ENCODE measurements at places on chromosomes 7 and 10.

GRCh38 chr10:89702121-89702480 is 711 bp downstream of the KIF20B start:
- DNase-seq: peak; percentile 42

GRCh38 chr10:86392723-86393094 is 26.1 kb upstream of the GRID1 start:
- no peak for DNase-seq

DNA sequence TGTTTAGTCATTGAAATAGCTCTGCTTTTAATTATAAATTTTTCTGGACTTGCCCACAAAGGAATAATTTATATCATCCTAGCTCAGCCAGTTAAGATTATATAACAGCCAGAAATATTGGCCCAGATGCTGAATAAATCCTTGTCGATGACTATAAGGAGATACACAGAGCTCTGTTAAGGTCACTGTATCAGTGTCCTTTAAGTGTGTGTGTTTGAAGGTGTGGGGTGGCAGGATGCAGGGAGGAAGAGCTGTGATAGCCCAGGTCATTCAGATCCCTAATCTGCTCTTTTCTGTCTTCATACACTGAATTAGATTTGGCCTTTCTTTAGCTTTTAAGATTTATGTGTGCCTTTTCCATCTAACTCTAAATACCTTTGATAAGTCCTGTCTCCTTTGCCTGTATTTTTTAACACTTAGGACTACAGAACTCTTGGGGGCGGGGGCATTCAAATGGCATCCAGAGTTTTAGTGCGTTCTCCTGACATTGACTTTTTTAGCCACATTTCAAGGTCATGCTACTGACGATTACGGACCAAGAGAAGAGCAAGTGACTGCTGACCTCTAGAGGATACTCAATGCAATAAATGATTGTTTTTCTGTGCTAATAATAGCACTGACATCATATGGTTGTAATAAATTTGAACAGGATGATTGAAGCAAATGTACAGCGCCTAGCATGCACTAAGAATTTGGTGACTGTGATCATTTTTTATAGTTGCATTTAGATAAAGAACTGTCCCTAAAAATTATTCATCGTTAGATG is 172.3 kb downstream of the CACNB2 start:
- DNase-seq: peak; percentile 36

DNA sequence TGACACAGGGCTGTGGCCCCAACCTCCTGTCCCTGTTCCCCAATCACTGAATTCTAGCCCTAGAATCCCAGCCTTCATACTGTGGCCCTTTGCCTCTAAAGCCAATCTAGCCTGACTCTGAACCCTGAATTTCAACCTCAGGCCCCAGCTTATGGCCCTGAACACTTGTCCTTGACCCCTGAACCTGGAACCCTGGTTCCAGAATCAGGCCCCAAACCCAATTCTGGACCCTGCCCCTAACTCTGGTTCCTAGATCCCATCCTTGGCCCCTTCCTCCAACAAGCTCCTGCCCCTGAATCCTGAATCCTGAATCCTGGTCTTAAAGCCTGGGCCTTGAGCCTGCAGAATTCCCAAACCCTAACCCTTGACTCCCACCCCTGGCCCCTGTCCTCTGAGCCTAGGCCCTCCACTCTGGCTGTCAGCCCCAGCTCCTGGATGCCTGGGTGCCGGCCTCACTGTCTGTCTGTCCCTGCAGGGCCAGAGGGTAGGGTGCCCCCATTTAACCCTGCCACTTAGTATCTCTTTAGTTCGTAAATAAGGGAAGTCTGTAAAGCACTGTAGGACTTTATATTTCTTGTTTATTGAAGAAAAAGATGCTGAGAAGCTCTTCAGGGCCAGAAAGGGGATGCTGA is 1.3 kb downstream of the INPP5A start:
- DNase-seq: no peak

GRCh38 chr10:49643241-49644034 is 29.6 kb downstream of the CHAT start:
- no peak for DNase-seq

GRCh38 chr10:75407224-75407712 is 5.7 kb upstream of the ZNF503 start:
- DNase-seq: no peak

- no peak for DNase-seq
These were observed 44.9 kb upstream of the ZNF32 start for GRCh38 chr10:43693602-43694001.

GRCh38 chr7:143314127-143314526 is 1.8 kb upstream of the CLCN1 start:
- no peak for DNase-seq

- DNase-seq: no peak
These were observed 45.1 kb downstream of the RPS24 start for GRCh38 chr10:78078539-78079330.

GRCh38 chr7:106775552-106775936 is 89.5 kb upstream of the PIK3CG start:
- peak; percentile 75 for DNase-seq

GRCh38 chr7:43311052-43311451 is 198.6 kb downstream of the HECW1 start:
- DNase-seq: no peak

- no peak for DNase-seq
These were observed 107.5 kb downstream of the FOXP2 start for GRCh38 chr7:114522081-114522480.

GRCh38 chr10:35396560-35397434 is 60.5 kb downstream of the CCNY start:
- DNase-seq: no peak

GRCh38 chr7:11706666-11707605 is 125.1 kb downstream of the THSD7A start:
- DNase-seq: no peak

- peak; percentile 42 for DNase-seq
These were observed 5.6 kb downstream of the IL6 start for GRCh38 chr7:22732556-22733126.

DNA sequence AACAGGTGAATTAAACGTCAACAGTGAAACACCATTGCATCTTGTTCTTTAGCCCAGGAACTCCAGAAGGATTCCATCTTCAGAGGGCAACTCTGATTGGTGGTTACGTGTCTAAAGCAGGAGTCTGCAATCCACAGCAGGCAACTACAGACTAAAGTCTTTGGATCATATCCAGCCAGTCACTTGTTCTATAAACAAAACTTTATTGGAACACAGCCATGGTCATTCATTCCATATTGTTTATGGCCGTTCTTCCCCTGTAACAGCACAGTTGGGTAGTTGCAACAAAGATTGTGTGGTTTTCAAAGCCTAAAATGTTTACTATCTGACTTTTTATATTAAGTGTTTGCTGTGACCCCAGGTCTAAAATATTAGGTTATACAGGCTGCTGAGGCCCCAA is 94.7 kb upstream of the IMMP2L start:
- DNase-seq: no peak

DNA sequence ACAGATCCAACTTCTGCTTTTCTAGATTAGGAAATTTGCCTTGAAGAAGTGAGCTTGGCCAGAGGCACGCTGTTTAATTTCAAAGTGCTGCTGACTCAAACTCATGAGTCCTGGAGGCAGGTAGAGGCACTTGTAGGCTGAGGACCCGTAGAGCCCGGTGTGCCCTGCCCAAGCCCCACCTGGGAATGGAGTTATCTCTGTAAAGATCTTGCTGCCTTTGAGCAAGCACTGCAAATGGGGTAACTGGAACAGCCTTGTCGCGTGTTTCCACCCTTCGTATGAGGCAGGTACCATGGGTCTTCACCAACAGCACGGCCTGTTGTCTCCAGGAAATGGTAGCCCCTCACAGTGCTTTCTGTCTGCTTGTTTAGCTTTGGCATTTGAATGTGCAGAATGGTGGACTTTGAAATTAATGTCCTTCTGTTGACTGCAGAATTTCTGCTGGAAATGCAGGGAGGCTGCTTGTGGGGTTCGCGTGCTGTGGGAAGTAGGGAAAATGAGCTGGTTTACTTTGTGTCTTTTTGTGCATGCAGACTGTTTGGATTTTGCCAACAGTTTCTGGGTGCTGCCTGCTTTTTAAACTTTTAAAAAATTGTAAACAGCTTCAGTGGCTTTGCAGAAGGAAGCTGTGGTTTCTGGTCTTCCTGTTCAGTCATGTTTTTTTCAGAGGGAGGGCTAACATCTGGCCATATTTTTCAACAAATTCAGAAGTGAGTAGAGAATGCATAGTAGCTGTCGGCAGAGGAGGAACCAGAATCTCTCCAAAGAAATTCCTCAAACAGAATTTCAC is 27.2 kb downstream of the CCM2 start:
- DNase-seq: no peak

GRCh38 chr10:107914450-107915214 is 750.1 kb upstream of the SORCS1 start:
- DNase-seq: peak; percentile 20

DNA sequence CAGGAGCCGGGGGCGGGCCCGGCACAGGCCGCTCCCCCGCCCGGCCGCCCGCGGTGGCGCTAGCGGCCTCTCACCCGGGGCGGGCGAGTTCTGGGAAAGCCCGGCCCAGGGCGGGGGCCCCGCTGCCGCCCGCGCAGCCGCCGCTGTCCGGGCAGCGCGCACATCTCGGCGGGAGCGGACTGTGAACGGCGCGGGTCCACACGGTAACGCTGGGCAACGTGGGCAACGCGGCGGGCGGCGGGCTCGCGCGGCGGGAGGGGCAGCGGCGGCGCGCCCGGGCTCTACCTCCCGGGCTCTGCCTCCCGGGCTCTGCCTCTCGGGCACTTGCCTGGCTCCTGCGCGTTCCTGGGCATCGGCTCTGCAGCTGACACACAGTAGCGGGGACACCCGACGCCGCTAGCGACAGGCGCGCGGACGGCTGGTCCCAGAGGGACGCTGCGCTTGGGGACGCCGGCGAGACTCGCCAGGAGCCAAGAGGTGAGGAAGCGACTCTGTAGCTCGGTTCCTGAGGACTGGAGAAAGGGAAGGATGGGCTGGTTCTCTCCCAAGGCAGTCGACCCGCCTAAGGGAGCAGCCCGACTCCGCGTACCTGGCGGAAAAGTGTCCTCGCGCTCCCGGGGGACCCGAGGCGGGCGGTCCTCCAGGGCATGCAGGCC is at the start of gene PLCE1:
TSS of gene PLCE1 (plus strand) at position 150 of the 656 bp plus-strand sequence. CDS start 37,116 bp downstream, outside the sequence.
- peak; percentile 58 for DNase-seq

DNA sequence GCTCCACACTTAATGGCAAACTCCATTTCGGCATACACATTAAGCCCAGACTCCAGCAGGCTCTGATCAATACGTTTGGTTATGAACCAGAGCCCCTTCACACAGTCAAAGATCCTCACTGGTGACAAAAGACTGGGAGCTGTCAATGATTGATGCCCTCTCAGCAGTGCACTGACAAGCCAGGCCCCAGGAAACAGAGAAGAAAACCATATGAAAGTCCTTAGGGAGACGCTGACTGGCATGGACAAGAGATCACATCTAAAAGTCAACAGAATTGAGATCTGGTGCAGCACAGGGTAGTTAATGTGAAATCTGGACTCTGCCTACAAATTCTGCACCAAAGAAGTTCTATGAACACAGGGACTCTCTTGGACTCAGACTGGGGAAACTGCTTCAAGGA is 600.9 kb upstream of the NRP1 start:
- no peak for DNase-seq

- no peak for DNase-seq
These were observed 551.8 kb downstream of the SORCS3 start for GRCh38 chr10:105192861-105193260.

DNA sequence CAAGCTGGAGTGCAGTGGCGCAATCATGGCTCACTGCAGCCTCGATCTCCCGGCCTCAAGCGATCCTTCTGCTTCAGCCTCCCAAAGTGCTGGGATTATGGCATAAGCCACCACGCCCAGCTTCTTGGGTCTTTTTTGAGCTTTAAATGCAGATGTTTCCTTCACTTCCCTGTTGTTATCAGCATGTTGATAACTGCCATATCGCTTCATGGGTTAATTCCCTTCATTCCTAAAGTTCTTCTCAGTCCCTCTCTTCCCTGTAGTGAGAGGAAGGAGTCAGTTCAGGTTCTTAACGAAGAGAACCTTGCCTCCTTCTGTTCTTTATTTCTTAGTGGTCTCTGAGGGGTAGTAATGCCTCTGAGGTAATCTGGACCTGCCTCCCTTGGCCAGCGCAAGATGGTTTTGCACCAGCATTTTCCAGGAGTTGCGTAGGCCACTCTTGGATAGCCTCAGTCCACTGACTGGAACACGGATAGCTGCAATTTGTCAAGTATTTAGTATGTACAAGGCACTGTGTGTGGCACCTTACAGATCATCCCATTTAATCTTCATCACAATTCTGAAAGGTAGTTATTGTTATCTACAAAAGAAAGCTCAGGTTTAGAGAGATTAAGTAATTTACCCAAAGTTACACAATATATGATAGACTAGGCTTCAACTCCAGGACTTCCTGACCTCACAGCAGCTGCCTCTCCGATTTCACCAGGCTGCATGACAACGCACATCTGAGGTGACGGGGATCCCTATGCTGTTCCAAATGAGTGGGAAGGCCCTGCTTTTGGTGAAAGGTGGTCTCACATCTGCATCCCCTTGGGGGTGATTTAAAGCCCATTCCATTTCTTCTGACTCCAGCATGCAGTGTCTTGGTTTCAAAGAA is 60.5 kb downstream of the GATA3 start:
- no peak for DNase-seq

- DNase-seq: no peak
These were observed 34.1 kb downstream of the SMC3 start for GRCh38 chr10:110601581-110601980.

GRCh38 chr10:103915796-103916195 is 2.2 kb downstream of the STN1 start:
- no peak for DNase-seq

DNA sequence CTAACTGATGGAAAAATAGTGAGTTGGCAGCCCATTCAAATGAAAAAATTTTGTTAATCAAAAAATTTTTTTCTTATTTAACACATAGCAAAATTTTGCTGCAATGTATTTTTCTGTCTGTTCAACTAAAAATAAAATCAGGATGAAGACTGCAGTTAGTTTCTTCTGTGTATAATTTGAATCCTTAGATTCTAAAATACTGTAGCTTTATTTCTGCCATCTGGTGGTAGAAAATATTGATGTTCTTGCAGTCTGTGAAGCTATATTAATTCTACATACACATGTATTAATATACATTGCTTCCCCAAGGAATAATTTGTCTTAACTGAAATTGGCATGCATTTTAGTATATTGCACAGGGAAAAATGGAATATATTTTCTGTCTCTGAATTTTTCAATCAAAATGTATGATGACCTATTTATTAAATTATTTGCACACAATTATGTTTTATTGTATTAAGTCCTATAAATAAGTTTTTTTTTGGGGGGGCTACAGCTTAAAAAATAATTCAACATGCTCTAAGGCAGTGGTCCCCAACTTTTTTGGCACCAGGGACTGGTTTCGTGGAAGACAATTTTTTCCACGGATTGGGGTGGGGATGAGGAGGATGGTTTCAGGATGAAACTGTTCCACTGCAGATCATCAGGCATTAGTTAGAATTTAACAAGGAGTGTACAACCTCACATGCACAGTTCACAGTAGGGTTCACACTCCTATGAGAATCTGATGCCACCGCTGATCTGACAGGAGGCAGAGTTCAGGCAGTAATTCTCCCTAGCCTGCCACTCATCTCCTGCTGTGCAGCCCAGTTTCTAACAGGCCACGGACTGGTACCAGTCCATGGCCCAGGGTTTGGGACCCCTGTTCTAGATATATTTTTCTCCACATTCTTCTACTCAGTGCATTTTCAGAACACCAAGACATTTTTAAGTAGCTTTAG is 119.4 kb downstream of the GNAT3 start:
- DNase-seq: peak; percentile 18
